ENCODE measurements at places on chromosomes 4 and X.

- DNase-seq = no peak
These were observed 315.2 kb upstream of the HTR2C start for GRCh38 chrX:114268643-114269042.

DNA sequence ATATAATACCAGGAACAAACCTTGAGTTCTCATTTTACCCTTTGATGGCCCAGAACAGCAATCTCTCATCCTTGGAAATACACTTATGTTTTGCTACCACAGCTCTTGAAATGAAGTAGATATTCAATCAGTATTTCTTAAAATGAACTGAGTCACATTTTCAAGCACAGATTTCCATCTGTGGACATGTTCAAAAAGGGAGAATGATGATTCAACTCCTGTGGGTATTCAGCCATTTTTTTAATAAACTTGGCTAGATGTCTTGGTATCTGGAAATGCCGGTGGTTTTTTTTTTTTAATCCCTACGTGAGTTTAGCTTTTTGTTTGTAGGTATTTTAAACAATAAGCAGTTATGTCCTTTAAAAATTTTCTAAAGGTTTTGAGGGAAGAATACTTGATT is 64.2 kb upstream of the TRPC5OS start:
- DNase-seq = no peak

DNA sequence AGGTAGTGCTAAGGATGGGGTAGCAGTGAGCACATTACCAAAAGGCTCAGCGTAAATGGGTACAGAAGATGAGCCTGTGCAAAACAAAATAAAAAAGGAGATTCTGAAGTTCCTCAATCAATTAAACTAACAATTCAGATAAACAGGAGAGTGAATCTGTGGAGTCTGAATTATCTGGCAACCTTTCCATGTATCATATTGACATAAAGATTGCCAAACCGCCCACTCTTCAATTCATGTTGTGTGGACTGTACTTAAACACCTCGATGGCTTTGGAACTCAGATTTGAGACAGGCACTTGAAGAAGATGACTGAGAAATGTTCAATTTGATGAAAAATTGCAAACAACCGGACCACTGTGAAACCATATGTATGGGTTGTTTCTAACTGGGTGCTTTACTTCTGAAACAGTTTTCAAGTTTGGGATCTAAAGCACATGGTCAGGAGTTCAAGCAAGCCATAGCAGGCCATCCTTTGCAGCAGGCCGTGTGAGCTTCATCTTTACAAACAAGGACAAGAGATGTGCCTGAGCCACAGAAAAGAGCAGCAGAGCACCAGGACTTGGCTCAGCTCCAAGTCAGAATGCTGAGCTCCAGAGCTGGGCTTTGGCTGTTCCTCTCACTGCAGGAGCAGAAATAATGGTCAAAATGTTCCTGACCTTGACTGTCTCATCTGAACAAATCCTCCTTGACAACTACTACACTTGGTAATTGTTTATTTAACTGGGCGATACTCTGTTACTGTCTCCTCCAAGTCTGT is 108.1 kb downstream of the MGST2 start:
- DNase-seq = no peak

GRCh38 chrX:44733931-44734330 is 109.9 kb upstream of the DUSP21 start:
- DNase-seq = no peak

DNA sequence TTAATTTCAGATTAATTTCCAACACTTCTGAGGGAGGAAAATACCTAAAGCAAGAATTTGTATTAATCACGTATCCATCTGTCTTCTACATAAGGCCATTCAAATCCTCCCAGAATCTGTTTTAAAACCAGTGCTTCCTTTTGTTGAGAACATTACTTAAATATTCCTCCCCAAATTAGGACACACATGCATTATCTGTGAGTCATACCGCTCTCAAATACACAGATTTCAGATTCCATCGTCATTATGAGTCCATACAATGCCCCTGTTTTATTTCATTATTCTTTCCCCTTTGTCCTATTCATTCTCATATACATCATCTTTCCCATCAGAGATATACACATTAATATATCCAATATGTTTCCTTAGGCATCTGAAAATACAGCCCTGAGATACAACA is 57.3 kb upstream of the PRSS12 start:
- DNase-seq = no peak

DNA sequence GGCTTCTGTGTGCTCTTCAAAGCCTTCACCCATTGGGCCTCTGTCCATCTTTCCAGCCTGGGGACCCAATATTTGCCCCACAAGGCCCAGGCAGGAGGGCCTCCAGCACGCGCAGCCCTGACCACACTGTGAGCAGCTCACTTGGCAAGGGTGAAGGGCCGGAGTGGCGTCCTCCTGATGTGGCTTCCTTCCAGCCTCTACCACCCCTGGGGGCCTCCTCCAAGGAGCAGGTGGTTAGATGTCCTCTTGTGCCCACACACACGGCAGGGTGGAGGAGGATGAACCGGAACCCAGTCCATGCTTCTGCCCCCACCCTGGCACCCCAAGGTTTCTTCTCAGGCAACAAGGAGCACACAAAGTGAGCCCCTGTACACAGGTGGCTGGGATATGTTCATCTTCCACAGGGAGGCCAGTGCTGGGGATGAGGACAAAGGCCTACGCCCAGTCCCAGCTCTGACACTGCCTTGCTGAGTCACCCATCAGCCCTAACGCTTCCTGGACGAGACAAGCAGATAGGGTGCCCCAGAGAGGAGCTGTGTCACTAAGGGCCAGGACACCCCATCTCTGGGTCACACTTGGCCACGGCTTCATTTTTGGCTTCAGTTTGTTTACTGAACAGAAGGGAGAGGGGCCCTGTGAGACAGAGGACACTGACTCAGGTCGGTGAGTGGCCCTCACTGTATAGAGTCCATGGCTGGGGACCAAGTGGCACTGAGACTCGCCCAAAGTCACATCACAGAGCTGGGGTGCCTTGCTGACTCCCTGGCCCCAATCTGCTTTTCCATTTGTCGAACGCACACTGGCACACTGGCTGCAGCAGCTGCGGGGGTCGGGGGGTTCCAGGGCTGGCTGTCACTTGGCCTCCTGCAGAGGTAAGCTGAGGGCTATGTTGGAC is 1.9 kb downstream of the UBL4A start:
- no peak for DNase-seq

- no peak for DNase-seq
These were observed 122.0 kb upstream of the PUDP start for GRCh38 chrX:7269991-7270390.

- no peak for DNase-seq
These were observed 21.4 kb upstream of the RASL11B start for GRCh38 chr4:52840531-52841370.

DNA sequence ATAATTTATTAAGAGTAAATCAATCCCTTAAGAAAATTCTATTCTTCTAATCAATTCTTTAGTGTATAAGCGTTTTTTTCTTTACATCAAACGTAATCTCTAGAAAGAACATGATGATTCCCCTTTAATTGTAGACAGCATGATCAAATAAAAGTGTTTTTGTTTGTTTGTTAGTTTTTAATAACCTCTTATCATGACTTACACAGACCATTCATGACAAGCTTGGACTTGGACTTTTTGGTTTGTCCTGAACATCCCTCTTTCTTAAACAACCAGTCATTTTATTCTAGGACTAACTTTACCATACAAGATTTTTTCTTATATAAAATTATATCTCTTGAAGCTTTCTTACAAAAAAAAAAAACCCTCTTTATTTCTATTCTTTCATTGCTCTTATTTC is 344.6 kb upstream of the SPOCK3 start:
- DNase-seq = no peak

GRCh38 chr4:110164251-110164650 is 34.2 kb downstream of the ELOVL6 start:
- DNase-seq = no peak

- DNase-seq = no peak
These were observed 127.6 kb upstream of the ETNPPL start for GRCh38 chr4:108890484-108890881.

DNA sequence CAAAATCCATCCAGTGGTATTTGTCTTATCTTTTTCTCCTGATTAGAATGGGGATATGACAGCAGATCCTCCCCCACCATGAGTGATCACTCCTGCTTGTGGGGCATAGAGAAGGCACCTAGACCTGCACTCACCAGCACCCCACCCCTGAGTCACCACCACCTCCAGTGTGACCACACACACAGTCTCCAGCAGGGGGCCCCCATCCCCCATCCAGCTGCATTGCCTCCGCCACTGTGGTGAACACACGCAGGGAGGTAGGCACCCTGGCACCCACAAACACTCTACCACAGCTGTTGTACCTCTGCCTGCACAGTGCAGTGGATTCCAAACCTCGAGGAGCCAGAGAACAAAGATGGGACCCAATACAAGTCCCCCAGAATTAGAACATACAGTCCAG is 9.0 kb upstream of the MAGEA8 start:
- peak; percentile 66 for DNase-seq

DNA sequence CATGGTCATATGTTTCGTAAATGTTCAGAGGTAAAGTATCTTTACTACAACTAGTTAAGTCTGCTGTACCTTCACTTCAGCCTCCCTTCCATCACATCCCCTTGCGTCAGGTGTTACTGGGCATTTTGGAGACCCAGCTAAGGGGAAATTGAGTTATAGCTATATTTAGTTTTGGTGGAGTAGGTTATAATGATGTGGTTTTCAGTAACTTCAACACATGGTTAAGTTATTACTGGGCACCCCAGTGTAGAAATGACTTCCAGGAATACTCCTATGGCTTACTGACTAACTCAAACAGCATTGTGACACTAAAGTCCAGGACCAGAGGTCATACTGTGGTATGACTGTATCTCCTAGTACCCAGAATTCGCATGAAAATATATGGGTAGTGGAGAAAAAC is 23.4 kb upstream of the ACSL1 start:
- no peak for DNase-seq

DNA sequence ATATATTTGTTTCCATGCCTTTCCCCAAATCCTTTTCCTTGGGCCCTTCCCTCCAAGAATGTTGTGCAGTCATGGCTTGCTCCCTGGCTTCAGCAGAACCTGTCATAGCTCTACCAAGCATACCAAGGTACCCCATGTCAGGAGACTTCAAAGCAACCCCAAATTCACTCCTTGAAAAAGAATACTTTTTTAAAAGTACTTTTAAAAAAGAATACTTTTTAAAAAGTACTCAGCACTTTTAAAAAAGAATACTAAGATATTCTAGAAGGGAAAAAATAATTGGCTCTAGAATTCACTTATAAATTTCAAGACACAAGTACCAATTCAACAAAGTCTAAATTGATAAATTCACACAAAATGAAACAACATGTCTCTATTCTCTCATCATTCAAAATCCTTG is 76.0 kb downstream of the NR3C2 start:
- no peak for DNase-seq

- DNase-seq = no peak
These were observed 97.3 kb upstream of the NOCT start for GRCh38 chr4:138918169-138918869.

DNA sequence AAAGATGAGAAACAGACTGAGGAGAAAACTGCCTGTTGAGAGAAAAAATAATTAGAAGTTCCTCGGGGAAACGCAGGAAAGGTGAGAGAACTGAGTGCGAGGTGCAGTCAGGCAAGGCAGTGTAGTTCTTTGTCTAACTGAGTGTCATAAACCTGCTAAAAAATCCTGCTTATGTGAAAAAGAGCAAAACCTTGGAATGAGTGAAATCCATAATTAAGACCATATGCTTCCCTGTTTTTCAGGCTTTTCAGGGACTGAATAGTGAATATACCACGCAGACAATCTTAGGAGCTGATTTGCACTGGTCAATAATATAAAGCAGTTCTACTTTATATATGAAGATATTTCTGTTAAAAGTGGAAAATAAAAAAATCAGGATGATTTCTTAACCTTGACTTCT is 104.9 kb downstream of the RASGEF1B start:
- no peak for DNase-seq

DNA sequence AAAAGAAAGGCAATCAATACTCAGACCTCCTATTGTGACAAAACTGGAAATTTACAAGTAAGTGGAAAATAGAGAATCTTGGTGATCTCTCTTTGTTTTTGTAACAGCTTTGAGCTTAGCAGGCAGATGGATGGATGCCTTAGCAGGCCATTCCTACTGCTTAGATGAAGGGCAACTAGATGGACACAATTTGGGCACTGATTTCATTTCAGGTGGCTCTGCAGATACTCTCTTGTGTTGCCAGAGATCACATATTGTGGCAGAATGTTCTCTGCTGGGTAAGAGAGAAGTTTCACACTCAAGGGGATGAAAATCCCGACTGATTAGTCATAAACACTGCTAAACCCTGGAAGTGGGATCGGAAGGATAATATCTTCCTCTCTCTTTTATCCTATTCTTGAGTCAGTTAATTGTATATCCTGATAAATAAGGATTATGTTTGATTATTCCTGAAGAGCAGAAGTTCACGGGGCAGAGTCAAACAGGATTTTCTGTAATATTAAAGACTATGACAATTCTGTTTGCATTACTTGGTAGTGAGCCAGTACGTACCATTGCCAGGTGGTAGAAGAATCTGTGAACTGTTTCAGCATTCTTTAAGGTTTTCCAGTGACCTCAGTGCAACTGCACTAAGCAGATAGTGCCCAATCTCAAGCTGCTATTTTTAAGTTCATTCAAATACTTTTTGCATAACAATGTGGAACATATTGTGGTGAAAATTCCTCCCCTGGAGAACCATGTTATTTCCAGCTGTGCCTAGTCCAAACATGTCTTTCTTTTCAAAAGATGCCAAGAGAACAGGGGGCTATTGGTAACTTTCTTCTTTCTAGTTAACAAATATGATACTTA is 974.3 kb downstream of the FSTL5 start:
- DNase-seq = no peak

DNA sequence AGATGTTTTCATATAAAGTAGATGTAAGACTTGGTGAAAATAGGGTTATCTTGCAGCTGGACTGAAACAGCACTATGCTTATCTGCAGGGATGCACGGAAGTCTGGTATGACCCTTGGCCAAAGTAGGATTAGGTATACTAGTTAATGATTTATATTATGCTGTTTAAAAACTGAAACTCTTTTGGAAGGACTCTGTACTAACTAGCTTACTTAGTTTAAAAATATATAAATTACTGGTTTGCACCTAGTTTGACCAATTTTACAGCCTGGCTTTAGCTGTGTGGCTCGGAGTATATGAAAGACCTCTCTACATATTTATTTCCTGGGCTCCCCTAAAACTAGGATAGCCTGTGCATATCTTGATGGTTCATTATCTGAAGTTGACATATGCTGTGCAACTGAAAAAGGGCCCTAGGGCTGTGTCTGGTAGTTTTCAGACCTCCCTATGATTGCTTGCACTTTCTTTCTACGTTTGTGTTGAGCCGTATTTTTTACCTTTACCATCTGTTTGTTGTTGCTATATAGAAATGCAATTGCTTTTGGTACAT is 89.2 kb downstream of the TMEM144 start:
- DNase-seq = no peak

DNA sequence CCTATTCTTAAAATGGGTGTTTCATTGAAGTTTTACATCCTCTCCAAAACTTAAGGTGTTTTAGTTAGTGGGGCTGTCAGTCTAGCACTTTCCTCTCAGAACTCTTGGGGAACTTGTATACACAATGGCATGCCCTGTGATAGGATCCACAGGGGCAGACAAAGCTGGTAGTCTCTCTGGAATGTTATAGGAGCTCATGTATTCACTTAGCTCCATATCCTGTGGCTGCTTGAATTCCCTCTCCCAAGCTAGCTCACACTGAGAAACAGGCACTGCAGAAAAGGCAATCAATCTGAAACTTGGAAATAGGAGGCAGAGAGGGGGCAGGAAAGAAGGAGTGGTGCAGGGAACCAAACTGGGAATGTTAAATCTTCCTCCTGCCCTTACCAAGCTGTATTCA is 26.3 kb upstream of the ARMCX2 start:
- DNase-seq = no peak

GRCh38 chr4:140233791-140234696 is 80.1 kb upstream of the MAML3 start:
- DNase-seq = no peak
